ENCODE measurements at places on chromosomes 2 and 18.

GRCh38 chr2:156896294-156896693, 361.2 kb upstream of the GALNT5 start:
- no peak for DNase-seq

GRCh38 chr18:59707306-59707705, 10.1 kb upstream of the CCBE1 start:
- no peak for DNase-seq

DNA sequence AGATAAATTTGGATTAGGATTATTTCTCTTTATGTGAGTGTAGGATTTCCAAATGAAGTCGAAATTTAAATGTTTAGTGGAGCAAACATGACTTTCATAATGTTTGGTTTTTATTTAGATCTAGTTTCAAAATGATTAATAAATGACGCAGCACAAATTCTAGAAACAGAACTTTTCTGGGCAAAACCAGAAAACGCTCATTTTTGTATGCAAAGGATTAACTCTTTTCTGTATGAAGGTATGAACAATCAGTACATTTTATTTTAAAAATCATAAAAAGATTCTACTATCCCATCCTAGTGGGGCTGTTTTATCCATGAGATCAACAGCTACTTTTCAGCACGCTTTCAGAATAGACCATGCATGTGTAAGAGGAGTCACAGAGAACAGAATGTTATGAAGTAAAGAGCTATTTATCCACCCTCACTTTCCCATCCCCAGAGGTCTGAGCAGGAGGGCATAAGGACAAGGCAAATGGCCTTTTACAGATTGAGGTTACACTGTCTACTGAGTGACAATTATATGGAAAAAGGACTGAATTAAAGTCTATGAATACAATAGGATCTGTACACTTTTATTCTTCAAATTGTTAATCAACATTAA, 270.8 kb downstream of the ZEB2 start:
- DNase-seq = no peak

GRCh38 chr2:240725671-240726070, 34.0 kb downstream of the AQP12A start:
- no peak for DNase-seq

- DNase-seq = no peak
Observed at GRCh38 chr2:27082773-27083409, 3.7 kb upstream of the KHK start.

DNA sequence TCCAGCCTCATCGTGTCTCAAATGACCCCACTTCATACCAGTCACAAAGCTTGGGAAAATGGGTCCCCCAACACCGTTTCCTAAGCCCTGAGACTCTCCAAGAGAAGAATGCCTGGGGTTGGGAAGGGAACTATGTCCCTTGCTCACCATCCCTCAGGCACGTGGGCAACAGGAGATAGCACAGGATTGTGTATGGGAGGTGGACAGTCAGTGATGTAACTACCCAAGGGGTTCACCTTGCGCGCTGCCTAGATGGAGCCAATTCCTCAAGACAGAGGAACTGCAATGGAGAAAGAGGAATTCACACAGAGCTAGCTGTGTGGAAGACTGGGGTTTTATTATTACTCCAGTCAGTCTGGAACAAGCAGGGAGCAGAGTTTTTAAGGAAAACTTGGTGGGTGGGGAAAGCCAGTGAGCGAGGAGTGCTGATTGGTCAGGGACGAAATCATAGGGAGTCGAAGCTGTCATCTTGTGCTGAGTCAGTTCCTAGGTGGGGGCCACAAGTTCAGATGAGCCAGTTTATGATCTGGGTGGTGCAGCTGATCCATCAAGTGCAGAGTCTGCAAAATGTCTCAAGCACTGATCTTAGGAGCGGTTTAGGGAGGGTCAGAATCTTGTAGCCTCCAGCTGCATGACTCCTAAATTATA, 13.8 kb upstream of the CXCR1 start:
- DNase-seq = no peak

DNA sequence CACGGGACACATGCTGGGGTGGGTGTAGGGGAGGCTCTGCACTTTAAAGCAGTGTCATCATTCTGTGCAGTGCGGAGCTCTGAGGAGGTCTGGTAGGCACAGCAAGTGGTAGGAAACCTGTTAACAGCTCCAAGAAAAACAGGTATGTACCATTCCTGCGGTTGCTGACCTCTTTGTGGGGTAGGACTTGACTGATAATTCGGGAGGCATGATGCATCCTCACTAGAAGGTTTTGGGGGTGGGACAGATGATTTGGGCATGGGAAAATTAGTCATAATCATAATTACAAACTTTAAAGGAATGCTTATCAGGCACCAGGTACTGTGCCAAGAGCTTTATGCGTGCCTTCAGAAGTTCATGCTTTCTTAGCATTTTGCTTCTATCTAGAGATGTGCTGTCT, 9.7 kb downstream of the DOK1 start:
- DNase-seq = no peak

GRCh38 chr18:27823053-27823452, 353.9 kb downstream of the CDH2 start:
- no peak for DNase-seq

- no peak for DNase-seq
Observed at GRCh38 chr18:50797142-50797541, 22.7 kb downstream of the MRO start.

DNA sequence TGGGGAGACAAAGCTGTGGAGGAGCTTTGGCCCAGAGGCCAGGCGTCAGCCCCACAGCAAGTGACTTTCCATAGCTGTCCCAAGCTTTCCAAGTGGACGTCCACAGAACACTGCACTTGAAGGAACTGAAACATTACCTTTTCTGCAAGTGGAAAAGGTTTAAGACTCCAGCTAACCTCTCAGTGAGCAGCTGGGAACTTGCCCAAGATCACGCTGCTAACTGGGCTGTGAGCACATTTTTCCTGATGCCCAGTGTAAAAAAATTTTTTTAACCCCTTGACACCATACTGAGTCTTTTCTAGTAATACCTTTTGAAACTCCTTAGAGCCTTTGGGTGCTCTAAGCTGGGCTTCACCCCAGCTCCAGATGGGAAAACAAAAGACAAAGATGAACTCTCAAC, 256.7 kb downstream of the HAUS1 start:
- DNase-seq = no peak

- no peak for DNase-seq
Observed at GRCh38 chr2:122525336-122525735, 769.9 kb downstream of the TSN start.

GRCh38 chr2:182824767-182825158, 41.7 kb downstream of the FRZB start:
- DNase-seq = no peak

GRCh38 chr18:28059861-28060260, 117.1 kb downstream of the CDH2 start:
- DNase-seq = no peak

DNA sequence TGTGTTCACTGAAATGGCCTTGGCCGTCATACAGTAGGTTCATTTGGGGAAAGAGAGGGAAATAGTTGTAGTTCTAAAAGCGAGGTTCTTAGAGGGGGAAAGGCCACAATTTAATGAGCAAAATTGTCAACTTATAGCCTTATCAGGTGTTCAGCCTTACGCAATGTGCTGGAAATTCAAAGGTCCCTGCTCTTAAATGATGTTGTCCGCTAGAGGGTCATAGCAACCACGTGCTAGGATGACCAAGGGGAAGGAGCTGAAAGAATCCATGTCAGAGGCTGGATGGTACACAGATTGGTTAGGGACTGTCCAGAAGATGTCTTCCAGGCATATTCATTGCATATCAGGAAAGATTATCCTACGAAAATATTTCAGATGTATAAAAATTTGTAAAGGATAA, 282.3 kb upstream of the MEX3C start:
- DNase-seq = no peak

DNA sequence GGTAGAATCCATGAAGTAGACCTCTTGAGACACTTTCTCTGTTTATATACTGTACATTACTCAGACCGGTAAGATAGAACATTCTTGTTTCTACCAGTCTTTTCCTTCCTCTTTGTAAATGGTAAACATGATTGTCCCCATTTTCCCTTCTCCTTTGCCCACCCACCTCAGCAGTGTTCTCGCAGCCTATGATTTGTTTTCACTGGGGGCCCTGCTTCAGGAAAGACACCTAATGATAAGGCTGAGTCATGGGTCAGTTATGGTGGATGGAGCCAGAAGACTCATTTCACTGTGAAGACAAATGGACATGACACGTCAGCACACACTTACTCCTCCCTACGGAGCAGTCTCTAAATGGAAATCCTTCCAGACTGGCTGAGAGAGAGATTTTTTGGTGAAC, 23.7 kb downstream of the CENPO start:
- no peak for DNase-seq

DNA sequence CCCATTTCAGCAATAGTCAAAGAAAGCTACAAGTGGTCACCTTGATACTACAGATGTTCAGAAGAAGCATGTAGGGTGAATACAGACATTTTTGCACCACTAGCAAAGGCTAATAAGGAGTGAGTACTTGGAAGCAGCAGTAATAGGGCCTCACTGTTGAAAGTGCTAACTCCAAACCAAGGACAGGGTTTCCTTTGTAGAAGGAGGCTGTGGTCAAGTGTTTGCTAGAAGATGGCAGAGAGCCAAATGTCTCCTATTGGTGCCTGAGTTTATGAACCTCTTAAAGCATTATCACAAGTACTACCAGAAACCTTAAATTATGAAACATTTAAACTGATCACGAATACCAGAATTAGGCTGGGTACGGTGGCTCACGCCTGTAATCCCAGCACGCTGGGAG, 308.1 kb downstream of the ZEB2 start:
- DNase-seq = no peak

- DNase-seq = no peak
Observed at GRCh38 chr2:156841321-156841720, 405.1 kb downstream of the GPD2 start.

GRCh38 chr18:59986139-59986538, 86.3 kb downstream of the PMAIP1 start:
- DNase-seq = no peak
